ENCODE measurements at places on chromosomes 12 and 14. TPM values are rescaled to one million over a fixed set of nuclear protein-coding genes. Genes with fewer than 3 reads are reported as not detected.

- no peak for ATAC-seq
Observed at GRCh38 chr12:42213023-42213422, 25.0 kb downstream of the YAF2 start.

LRRC10 gene
- total RNA-seq, result not detected

DNA sequence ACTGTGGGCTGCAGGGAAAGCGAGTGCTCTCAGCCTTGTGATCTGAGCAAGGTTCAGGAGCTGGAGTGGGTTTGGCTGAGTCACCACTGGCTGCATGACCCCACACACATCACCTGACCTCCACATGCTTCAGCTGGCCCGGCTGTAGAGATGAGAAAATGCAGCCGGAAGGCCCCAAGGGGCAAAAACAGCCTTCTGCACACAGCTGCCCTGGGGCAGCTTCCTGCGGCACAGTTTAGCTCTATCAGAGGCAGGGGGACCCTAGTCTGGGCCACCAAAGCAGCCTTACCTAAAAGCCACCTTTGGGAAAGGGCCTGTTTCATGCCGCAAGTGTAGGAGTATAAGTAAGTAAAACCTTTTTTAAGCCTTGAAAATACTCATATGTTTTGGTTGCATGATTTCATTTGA lies 123.3 kb downstream of the SSPN start:
- peak; percentile 70 for ATAC-seq

SLC5A8 gene
- total RNA-seq, result not detected

GZMB gene
- total RNA-seq, result 1.2 TPM

DNA sequence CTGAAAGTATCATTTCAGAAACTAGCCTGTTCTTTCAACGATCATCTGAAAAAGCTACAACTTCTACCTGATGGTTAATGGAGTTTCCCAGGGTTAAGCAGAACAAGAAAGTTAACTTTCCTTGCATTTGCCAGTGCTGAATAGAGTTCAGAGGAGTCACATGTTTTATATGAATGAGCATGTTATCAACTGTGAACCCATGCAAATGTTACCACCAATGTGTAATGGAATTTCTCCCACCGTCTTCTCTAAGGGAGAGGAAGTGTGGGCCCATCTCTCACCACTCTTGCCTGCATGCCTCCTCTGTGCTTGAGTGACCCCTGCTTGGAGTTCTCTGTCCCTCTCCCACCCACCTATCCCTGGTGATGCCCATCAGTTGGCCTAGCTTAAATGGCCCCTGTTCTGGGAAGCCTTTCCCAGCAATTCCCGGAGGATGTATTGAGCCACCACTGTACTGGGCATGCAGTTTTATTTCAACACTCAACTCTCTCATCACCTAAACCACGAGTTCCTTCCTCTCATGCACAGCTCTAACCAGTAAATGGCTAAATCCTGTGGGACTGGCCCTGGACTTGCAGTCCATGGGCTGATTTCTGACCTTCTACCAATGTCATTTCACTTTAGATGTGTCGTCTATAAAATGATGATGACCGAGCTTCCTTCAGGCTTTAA lies 159.8 kb downstream of the RPAP3 start:
- ATAC-seq, result no peak

GRCh38 chr14:99075771-99076375 lies 196.1 kb downstream of the BCL11B start:
- peak; percentile 77 for ATAC-seq

- ATAC-seq, result no peak
Observed at GRCh38 chr12:93368766-93369165, 9.0 kb upstream of the NUDT4 start.

DNA sequence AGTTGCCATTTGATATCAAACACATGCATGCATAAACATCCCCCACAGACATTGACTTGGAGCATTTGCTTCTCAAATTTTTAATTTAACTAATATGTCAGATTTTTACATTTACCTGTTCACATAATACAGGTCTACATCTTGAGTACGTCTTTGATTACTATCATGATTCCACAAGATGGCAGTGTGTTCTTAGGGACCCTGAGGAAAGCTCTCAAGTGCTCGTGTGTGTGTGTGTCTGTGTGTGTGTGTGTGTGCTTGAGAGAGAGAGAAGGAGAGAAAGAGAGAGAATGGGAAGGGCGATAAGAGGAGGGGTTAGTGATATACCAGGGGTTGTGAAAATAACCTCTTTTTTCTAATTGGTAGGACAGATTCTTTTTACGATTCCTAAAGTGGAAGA lies 167.1 kb upstream of the OR4E1 start:
- no peak for ATAC-seq

CLEC4C gene
- total RNA-seq, result not detected

GRCh38 chr14:72771561-72771960 lies 122.3 kb downstream of the DPF3 start:
- peak; percentile 51 for ATAC-seq

DNA sequence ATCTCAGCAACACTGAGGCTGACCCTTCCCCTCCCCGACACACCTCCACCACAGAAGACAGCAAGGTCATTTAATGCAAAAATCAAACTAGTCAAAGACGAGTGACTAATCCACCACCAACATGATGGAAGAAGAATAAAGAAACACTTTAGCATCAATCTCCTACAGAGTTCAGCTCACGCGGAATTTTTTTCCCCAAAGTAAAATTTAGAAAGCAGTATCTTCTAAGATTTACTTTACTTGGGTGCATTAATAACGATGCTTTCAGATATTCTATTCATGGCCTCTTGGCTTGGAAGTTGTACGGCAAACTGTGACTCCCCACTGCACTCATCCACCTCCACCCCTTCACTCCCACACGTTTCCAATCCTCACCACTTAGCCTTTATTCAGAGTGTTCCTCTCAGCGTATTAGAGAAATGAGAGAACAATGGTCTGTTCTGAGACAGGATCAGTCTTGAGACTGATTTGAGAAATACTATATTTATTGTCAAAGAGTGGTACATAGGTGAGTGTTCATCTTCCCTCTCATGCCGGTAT lies 1.9 kb downstream of the EGLN3 start:
- ATAC-seq, result no peak

DNA sequence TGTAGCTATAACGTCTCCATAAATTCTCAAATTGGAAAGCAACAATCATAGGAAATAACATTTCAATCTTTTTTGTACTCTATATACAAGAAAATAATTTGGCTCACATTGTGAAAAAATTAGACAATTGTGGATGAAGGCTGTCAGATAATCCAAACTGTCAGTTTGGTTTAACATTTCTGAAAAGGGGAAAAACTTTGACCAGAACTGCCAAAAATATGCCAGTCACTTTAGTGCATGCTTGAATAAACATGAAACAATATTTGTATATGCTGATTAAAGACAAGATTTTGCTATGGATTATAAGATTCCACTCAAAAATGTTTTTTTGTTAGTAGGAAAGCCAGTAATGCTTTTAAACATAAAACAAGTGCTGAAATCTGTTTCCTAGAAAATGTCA lies 38.9 kb downstream of the CCDC59 start:
- ATAC-seq, result no peak

GRCh38 chr14:49879646-49880204 lies 13.2 kb upstream of the ARF6 start:
- peak; percentile 82 for ATAC-seq

DNA sequence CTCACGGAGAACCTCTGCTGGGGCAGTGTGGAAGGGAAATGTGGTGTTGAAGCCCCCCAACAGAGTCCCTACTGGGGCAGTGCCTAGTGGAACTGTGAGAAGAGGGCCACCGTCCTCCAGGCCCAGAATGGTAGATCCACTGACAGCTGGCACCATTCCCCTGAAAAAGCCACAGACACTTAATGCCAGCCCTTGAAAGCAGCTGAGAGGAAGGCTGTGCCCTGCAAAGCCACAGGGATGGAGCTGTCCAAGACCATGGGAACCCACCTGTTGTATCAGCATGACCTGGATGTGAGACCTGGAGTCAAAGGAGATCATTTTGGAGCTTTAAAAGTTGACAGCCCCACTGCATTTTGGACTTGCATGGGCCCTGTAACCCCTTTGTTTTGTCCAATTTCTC lies 363.5 kb upstream of the PRICKLE1 start:
- no peak for ATAC-seq

CYP46A1 gene
- total RNA-seq, result not detected

DNA sequence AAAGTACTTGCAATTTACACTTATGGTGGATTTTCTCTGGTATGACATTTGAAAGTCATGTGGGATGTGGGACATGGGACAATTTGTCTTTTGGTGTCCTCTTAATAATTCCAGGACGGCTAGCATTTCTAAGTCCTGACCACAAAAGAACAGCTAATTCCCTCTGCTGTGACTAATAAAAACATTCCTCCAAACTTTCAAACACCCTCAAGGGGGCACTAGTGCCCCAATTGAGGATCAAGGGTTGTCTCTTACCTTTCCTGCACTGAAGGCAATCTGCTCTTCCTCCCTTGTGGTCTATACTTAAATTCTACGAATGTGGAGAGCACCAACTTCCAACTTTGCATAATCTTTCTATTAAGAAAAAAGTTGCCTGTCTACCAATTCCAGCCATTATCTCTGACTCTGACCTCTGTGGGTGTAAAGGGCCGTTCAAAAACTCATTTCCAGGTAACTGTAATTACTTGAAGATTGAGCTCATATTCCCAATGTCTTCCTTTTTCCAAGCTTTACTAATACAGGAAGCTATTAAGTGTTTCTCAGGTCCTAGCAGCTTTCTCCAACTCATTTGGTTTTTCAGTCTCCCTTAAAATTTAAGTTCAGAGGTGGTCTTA lies 210.2 kb downstream of the PTPRO start:
- ATAC-seq, result peak; percentile 82

GRCh38 chr14:96584907-96585671 lies 82.9 kb downstream of the PAPOLA start:
- no peak for ATAC-seq

CCDC196 gene
- total RNA-seq, result not detected

DNA sequence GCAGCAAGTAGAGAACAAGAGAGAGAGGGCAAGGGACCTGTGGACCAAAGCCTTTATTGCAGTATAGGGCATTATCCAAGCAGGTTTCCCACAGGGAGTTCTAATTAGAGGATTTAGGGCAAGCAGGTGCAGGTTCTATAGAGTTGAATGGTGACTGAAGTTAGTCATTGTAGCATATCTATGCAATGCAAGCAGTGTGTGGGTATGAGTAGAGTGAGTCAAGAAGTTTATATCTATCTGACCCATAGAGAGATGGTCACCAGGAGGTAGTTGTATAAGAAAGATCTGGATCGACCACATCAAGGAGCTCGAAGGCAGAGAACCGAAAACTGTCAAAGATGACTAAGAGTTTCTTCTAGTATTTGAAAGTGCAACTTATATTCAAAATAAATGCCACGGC lies 167.3 kb downstream of the PLCZ1 start:
- ATAC-seq, result no peak

DNA sequence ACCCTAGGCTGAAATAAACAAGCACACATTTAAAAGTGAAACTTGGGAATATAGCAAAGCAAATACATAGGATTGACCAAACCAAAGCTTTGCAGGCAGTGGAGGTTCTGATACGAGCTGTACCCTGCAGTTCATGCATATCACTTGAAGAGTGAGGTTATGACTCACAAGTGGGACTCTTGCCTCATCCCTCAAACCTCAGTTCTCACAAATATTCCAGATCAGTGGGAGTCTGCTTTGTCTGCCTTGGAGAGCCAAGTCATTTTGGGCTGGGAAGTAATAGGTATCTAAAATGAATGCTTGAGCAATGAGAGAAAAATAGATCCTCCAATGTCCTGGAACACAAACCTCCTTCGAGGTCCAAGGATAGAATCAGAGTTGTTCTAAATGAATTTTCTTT lies 116.4 kb downstream of the LRIG3 start:
- peak; percentile 37 for ATAC-seq

DNA sequence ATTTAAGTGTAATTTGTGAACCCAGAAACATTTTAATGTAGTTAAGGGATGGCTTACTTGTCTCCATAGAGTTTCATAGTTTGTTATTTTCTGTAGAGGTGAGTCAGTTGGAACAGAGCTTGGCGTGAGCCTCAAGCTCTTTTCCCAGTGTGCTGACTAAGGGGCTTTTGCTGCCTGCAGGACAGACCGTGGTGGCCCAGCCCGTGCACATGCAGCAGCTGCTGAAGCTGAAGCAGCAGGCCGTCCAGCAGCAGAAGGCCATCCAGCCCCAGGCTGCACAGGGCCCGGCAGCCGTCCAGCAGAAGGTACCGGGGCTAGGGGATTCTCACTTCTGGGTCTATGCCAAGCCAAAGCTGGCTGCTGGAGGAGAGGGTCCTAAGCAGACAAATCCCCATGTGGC lies 76.9 kb downstream of the DDX51 start:
- ATAC-seq, result no peak

PCK2 gene
- 44.4 TPM for total RNA-seq

AMN gene
- 12.4 TPM for total RNA-seq

BMP4 gene
- total RNA-seq, result 2.0 TPM

GARIN6 gene
- not detected for total RNA-seq

ADCY6 gene
- 11.1 TPM for total RNA-seq

- ATAC-seq, result no peak
Observed at GRCh38 chr12:115017346-115017745, 333.4 kb upstream of the TBX3 start.

DNA sequence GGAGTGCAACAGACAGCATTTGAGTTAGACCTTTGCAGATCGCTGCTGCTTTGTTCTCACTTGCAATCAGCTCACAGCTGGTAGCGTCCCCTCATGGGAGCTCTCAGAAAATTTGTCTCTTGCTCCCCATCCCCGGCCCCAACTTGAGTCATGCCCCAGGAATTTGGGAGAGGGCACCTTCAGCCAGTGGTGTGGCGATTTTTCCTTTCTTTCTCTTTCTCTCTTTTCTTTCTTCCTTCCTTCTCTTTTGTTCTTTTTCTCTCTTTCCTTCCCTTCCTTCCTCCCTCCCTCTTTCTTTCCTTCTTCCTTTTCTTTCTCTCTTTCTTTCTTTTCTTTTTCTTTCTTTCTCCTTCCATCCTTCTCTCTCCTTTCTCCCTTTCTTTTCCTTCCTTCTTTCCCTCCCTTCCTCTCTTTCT lies 34.2 kb upstream of the MAP1LC3B2 start:
- ATAC-seq, result peak; percentile 6

ACOT4 gene
- total RNA-seq, result 1.0 TPM

DNA sequence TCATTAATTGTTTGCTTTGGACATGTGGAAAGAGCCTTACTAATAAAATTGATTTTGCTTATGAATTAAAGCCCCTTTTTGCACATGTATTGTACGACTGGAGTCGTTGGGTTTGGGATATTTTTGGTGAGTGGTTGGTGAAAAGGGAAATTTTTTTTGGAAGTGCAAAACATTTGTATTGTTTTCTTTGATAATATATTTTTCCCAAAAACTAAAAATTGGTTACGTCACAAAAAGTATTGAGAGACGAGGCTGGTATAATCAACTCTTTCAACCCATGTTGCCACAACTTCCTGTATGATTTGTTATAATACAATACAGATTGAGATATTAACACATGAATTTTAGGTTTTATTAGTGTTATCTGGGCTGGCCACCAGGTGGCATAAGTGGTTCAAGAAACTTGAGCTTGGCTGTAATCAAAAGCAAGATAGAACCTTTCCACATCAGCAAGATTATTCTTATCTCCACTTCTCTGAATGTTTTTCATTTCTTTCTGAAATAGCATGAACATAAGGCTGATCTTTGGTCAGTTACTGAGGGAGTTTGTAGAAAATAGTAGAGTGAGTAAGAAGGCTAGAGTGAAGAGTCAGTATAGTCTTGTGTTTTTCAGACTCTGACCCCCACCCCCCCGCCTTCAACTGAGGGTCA lies 8.7 kb downstream of the NGDN start:
- peak; percentile 57 for ATAC-seq

OLR1 gene
- 0.24 TPM for total RNA-seq

TCTN2 gene
- total RNA-seq, result 4.9 TPM
